Astrocyte of the spinal cord (primary cell): ENCODE measurements at places on chromosomes 3 and 15.
A peak's percentile ranks its signal among the peaks of the same experiment; 100 is the strongest.

DNA sequence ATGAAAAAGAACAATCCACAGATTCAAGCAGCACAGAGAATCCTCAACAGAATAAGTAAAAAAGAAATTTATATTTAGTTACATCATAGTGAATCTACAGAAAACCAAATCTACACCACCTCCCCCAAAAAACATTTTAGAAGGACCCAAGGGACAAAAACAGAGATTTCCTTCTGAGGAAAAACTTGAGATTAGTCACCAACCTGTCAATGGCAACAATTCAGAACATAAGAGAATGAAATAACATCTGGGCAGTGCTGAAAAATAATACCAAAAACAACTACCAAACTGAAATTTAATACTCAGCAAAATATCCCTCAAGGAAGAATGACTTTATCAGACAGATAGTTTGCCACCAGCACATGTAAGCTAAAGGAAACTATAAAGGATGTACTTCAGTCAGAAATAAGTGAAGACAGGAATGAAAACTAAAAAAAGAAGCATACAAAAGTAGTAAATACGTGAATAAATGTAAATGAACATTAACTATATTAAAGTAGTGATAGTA is 260.7 kb downstream of the ULK4 start:
- DNase-seq, result no peak

DNA sequence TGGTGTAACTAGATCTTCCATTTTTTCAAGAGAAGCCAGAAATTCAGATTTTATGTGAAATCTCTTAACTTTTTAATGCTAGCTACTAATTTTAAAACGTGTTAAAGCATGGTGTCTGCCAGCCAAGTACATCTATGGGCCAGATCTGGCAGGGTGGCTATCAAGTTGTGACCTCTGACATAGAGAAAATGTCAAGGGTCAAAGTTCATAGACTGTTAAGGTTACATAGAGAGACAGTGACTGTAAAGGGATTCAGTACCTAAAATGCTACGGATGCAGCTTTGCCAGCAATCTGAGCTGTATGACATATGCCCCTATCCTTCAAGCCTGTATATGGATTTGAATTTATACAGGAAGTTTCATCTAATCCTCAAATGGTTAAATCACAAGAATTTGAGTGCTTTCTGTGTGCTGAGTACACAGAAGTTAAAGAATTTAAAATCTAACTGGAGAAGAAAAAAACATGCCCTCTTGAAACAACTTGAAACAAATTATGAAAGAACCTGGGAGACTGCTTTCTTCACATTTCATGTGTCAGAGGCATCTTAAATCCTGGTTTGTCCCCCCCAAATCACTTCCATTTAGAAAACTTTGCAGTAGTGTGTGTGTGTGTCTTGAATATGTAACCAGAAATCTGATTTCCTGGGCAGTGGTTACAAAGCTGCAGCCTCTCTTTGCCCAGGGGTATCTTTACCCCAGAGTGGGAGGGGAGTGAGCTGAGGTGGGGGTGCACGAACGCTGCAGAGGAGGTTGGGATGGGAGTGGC is 895 bp upstream of the ARHGAP31 start:
- peak; percentile 41 for DNase-seq

DNA sequence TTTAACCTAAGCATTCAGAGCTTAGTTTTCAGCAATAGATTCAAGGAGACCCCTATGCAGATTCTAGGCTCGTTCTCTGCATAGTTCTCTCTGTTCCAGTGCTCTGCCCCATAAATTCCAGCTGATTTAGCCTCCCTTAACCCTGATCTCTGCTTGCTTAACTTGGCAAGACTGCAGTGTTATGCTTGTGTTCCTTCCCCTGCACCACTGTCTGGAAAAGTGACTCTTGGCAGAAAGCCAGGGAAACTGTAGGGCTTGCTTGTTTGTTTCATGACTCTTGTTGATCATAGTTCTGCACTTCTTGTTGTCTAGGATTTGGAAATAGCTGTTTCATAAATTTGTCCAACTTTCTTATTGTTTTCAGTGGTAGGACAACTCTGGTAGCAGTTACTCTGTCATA is 40.1 kb downstream of the ANAPC13 start:
- DNase-seq, result peak; percentile 64

GRCh38 chr15:79615754-79616153 is 183.6 kb downstream of the MINAR1 start:
- no peak for DNase-seq

- DNase-seq, result no peak
Observed at GRCh38 chr15:97745481-97746071, 214.9 kb upstream of the ARRDC4 start.

GRCh38 chr3:12527757-12528143 is 17.5 kb downstream of the MKRN2OS start:
- DNase-seq, result no peak

GRCh38 chr3:171225708-171226107 is 199.2 kb upstream of the SLC2A2 start:
- peak; percentile 87 for DNase-seq

DNA sequence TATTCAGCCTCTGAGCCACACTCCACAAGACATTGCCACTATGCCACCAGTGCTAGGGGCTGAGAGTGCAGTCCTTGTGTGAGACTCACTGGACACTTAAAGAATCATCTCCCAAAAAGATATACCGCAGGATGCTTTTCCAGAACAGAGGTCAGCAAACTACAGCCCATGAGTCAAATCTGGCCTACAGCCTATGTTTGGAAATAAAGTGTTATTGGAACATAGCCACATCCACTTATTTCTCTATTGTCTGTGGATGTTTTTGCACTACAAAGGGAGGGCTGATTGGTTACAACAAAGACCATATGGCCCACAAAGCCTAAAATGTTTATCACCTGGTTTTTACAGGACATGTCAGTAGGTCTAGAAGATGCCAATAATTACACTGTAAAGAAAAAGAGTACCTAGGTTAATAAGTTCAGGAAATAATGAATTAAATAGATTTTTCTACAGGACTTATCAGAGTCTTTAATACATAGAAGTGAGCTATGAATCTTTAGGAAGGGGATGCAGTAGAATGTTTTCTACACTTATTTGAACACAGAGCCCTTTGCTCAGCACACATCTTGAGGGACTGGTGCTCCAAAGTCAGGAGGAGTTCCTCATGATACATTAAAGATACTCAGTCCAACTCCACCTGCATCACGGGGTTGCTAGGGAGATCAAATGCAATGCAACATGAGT is 26.3 kb downstream of the SRGAP3 start:
- DNase-seq, result no peak

GRCh38 chr3:103127737-103128136 is 692.9 kb downstream of the ZPLD1 start:
- DNase-seq, result peak; percentile 64

GRCh38 chr3:50275141-50275995 is 3.5 kb upstream of the LSMEM2 start:
- DNase-seq, result no peak

- DNase-seq, result no peak
Observed at GRCh38 chr3:125310623-125311081, 64.5 kb downstream of the ZNF148 start.

DNA sequence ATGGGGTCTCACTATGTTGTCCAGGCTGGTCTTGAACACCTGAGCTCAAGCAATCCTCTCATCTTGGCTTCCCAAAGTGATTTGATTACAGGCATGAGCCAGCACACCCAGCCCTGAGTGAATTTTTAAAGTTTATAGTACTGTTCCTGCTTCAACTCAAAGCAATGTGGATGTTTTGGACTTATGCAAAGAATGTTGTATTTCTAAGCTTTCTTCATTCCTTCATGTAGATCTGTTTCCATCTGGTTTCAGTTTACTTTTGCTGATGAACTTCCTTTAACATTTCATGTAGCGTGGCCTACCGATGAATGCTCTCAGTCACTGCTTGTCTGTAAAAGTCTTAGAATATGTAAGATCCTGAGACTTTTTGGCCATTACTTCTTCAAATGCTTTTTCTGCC is 23.2 kb downstream of the NRG4 start:
- no peak for DNase-seq

DNA sequence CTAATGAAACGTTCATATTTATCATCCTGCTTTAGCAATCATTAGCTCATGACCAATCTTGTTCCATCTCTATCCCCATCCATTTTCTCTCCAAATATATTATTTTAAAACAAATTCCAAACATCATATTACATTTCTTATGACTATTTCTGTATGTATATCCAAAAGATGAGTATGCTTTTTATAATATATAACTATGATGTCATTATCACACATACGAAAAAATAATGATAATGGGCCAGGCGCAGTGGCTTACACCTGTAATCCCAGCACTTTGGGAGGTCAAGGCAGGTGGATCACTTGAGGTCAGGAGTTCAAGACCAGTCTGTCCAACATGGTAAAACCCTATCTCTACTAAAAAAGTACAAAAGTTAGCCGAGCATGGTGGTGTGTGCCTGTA is 280.4 kb downstream of the FHIT start:
- DNase-seq, result no peak

DNA sequence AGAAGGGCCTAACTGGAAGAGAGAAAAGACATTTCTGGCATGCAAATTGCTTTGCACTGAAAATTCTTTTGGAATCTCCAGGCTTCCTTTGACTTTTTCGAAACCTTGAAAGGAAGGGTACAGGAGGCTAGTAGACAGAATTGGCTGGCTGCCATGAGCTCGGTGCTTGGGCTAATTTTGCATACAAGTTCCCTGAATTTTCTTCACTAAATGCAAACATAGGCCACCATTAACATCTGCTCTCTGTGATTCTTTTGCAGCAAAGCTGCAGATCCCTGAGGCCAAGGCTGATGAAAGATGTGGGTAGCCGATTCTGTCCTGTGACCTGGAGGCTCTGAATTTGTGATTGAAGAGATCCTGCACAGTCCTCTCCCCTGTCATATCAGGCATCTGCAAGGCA is 247.8 kb upstream of the MCTP2 start:
- DNase-seq, result no peak

DNA sequence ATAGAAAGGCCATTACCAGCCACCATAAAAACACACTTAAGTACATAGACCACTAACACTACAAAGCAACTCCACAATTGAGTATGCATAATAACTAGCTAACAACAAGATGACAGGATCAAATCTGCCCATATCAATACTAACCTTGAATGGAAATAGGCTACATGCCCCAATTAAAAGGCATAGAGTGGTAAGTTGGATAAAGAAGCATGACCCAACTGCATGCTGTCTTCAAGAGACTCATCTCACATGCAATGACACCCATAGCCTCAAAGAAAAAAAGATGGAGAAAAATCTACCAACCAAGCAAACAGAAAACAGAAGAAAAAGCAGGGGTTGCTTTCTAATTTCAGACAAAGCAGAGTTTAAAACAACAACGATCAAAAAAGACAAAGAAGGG is 218.7 kb downstream of the ISL2 start:
- no peak for DNase-seq

DNA sequence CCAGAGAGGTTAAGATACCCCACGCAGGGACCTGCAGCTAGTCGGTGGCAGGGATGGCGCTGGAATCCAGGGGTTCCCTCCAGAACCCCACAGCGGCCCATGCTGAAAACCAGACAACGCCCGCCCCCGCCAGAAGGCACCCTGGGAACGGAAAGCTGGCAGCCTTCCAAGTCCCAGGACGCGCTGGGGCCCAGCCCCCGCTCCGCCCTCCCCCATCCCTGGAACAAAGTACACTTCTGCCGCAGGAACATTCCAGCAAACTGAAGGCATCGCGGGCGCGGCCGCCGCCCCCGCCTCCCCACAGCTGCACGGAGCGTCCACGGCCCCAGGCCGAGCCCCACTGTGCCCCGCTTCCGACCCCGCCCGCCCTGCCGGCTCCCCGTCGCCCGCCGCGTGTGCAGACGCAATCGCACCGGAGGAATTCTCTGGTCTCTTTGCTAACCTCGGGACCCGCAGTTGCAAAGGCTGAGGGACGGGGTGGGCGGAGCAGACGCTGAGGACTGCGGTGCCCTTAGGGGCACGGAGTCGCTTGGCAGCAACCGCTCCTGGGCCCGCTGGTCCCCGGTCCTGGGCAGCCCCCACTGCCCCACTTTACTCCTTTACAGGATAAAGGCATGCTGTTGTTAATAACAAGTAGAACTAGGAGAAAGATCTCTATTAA is 44.8 kb upstream of the RNU6-1 start:
- DNase-seq, result peak; percentile 76

- peak; percentile 74 for DNase-seq
Observed at GRCh38 chr3:148866261-148866660, 1.2 kb downstream of the CPA3 start.

DNA sequence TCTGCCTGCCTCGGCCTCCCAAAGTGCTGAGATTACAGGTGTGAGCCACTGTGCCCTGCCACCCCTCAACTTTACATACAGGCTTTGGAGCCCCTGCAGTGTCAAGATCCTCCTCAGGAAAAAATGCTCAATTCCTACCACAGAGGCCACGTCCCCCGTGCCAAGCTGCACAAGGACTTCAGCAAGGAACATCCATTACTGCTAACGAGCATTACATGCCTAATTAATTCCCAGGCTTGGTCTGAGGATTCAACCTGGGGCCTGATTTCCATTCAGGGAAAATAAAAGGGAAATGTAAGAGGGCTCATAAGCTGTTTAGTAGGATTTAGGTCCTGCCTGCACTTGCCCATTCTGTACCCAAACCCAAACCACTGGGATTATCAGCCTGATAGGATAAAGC is 161.4 kb downstream of the RAB11A start:
- DNase-seq, result no peak

DNA sequence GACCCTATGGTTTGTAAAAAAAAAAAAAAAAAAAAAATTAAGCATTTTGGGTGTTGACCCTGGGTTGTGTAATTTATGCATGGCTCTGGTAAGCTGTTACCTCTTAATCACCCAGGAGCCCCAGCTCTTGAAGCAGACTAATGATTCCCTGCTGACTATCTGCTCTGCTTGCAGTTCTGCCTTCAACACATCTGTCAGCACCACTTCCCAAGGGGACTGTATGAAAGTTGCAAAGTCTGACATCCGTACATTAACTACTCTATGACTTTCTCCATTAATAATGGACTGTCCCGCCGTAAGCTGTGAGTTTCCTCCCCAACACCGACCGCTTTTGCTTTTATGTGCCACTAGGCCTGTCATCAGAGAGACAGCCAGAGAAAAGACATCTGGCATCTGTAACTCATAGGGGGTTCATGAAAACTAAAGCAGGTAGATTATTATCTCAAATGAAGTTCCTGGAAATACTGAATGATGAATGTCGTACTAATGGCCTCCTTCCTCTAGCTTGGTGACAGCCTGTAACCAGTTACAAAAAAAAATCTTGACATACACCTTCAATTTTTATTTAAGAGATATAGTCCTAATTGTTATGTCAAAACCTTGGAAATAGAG is 271.5 kb downstream of the IL5RA start:
- no peak for DNase-seq

- no peak for DNase-seq
Observed at GRCh38 chr3:106086038-106086437, 217.2 kb upstream of the CBLB start.

GRCh38 chr3:113173102-113173501 is 38.3 kb upstream of the BOC start:
- DNase-seq, result no peak
